ENCODE measurements at places on chromosomes 12 and 14.

- no peak for DNase-seq
Observed at GRCh38 chr14:70082394-70082793, 106.4 kb downstream of the SLC8A3 start.

DNA sequence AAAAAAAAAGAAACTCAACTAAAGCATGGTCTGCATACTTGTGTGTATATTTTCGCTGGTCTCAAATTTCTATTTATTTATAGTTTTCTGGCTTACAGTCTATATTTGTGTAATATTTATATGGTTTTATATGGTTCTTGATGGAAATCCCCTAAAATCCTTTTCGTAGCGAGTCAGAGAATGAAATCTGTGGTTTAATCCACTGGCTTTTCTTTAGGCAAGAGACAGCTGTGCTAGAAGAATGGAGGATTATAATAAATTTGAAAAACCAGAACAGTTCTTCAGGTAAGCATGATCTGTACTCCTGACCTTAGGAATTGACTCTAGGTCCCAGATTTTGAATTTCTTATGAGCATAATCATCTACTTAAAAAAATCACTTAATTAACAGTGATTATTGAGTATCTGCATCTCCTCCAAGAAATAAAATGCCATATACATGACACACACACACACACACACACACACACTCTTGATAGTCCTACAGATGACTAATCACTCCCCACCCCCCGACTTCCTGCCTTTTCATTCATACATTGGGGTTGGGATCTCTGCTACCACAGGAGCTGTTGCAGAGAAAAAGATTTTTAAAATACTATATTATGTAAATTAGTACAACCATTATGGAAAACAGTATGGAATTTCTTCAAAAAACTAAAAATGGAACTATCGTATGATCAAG lies 113.4 kb downstream of the CRADD start:
- DNase-seq: no peak

- DNase-seq: no peak
Observed at GRCh38 chr12:95718772-95719171, 71.8 kb downstream of the NTN4 start.

DNA sequence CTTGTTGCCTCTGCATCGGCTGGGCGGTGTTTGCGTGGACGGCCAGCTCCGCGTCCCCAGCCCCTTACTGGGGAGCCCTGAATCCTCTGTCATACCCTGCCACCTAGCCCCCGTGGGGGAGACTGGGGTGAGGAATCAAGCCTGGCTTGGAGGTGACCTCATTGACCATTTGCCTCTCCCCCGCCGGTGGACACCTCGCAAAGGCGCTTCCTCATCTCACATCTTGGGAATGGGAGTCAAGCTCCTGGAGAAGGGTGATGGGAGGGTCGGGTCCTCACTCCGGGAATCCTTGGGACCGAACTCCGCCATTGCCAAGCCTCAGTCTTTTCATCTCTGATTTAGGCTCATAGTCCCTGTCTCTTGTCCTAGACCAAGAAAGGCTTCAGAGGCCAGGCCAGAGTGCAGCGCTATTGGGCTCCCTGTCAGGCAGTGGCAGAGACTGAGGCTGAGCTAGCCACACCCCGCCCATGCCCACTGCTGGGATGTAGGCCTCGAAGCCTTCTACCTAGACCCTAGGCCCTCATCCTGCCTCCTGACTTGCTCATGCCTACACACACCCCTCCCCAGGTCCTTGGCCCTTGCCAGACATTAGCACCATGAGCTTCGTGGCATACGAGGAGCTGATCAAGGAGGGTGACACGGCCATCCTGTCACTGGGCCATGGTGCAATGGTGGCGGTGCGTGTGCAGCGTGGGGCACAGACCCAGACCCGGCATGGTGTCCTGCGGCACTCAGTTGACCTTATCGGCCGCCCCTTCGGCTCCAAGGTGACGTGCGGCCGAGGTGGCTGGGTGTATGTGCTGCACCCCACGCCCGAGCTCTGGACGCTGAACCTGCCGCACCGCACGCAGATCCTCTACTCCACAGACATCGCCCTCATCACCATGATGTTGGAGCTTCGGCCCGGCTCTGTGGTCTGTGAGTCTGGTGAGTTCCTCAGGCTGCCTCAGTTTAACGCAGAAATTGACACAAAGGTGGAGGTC lies 678 bp downstream of the TRMT61A start:
- DNase-seq: no peak

GRCh38 chr14:58547649-58548048 lies 90.1 kb upstream of the DACT1 start:
- DNase-seq: no peak

- DNase-seq: no peak
Observed at GRCh38 chr12:164207-164606, 49.8 kb downstream of the SLC6A12 start.

- DNase-seq: no peak
Observed at GRCh38 chr12:28265435-28266042, 75.3 kb downstream of the CCDC91 start.

DNA sequence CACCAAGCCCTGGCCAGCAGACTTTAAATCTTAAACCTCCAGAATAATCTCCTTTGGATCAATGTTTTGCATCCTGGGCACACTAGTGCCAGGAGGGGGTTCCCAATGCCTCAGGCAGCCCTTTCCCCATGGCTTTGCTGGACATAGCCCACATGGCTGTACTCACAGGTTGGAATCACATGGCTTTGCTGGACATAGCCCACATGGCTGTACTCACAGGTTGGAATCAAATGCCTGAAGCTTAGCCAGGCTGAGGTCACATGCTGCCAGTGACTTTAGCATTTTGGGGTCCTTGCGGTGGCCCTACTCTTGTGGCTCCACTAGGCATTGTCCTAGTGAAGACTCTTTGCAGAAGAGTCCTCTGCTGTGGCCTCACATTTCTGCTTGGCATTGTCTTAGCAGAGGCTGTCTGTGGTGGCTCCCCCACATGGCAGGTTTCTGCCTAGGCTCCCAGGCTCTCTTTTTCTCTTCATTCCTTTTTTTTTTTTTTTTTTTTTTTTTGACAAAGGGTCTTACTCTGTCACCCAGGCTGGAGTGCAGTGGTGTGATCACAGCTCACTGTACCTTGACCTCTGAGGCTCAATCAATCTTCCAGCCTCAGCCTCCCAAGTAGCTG lies 13.0 kb downstream of the FLVCR2 start:
- no peak for DNase-seq

- no peak for DNase-seq
Observed at GRCh38 chr14:98366429-98366828, 905.6 kb downstream of the BCL11B start.

DNA sequence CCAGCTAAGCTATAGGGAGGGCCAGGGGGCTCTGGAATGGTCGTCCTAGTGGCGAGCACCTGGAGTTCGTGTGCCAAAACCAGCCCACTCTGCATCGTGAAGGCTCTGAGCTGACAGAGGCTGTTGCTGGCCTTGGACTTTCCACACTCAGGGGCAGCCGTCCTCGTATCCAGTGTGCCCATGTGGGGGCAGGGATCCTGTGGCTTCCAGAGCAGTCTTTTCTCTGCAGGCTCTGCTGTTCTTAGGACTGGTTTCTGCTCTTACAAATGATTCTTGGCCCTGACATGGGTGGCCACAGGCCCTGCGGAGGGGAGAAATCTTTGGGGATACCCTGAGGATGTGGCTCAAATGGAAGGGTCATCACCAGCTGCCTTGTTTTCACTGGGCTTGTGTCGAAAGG lies 177.4 kb upstream of the FKBP4 start:
- DNase-seq: no peak

DNA sequence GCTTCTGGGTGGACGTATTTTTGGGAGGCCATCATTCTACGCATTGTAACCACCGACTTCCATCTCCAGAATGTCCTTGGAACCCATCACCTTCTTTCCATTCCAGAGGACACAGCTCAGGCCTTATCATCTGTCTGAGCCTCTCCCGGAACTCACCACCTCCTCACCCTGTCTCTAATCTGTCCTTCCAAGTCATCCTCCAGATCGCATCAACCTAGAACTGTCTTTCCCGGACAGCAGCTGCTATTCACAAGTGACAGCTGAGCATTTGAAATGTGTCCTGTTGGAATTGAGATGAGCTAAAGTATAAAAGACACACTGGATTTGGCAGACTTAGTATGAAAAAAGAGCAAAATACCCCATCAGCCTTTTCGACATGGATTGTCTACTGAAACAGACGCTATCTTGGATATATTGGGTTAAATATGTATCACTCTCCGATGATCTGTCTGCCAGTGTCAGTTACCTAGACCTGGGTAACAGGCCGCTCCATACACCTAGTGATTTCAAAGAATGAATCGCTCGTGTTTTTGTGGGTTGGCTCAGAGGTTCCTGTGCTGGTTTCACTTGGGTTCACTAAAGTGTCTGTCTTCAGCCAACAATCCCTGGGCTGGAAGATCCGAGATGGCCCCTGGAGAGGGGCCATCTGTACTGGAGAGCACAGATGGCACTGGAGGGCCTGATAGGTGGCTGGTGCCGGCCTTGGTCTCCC lies 104.4 kb upstream of the RFLNA start:
- DNase-seq: no peak

DNA sequence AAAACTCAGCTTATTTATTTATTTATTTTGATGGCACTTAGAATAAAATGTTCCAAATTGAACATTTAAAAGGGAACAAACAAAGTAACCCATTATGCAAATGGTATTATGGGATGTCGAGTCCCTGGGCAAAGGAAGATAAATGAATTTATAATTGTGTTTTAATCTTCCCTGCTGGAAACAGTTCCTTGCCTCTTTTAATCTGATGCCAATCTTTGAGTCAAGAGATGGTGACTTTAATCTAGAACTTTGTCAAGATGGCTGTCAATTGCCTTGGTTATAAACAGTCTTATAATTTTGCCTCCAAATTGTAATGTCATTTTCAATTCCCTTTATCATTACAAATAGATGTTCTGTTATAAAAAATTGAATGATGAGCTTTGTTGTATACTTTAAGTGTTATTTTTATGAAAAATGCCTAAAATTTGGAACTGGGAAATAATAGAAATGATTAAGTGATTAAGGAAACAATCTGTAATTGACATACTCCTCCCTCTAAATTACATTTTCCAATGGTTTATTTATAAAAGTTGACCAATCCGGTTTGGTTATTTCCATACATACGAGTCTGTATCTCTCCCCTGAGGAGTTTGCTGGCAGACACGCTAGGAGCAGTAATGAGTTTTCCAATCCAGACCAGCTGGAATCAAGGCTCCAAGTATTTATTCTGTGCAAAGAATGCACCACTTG lies 134.9 kb upstream of the FRMD6 start:
- no peak for DNase-seq

GRCh38 chr12:71552728-71553501 lies 110.7 kb downstream of the ZFC3H1 start:
- no peak for DNase-seq

GRCh38 chr14:65137648-65138307 lies 35.5 kb upstream of the MAX start:
- no peak for DNase-seq

DNA sequence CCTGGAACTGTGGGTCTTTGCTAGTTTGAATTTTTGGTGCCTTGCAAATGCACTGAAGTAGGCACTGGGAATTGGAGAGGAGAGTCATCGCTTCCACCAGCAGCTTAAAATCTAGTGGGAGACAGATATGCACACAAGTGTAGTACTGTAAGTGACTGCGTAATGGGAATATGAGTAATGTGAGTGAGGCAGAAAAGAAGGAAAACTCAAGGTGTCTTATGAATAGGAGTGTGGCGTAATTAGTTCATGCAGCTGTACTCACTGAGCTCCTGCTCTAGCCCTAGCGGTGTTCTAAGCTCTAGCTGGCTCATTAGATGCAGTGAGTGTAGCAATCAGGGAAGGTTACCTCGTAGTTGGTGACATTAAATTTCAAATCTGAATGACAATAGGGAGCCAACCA lies 2.8 kb downstream of the TCP11L2 start:
- no peak for DNase-seq

DNA sequence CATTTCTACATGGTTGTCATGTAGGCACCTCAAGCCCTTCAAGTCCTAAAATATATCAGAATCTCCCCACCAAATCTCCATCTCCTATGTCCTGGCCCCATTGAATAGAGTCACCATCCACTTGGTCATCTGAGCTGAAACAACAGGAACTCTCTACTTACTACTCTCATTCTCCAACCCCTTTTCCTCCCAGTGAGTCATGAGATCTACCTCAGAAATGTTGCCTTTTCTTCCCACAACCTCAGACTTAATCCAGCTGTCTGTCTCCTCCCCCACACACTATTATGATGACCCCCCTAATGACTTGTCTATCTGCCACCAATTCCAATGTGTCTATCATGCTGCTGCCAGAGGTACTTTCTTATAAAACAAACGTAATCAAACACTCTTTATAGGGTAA lies 72.3 kb upstream of the TMEM263 start:
- DNase-seq: no peak

GRCh38 chr12:121132601-121133481 lies at the start of gene P2RX7:
Gene P2RX7, plus strand, starts transcription at chr12:121132876. Its CDS starts 95 bp downstream, at chr12:121132971.
- peak; percentile 42 for DNase-seq

DNA sequence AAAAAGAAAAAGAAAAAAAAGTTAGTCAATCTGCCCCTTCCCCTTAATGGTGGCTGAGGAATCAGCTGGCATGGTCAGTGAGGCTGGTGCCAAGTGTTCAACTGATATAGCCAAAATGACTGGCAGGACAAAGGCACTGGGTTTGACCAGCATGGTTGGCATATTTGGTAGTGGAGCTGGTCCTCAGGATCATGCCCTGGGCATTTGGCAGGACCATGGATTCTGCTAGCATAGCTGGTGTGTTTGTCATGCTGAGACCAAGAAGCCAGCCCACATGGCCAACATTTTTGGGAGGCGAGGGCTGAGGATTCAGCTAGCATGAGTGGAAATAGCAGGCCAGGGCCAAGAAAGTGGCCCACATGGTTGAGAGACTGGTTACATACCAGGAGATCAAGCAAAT lies 136.5 kb downstream of the FBXL14 start:
- no peak for DNase-seq

DNA sequence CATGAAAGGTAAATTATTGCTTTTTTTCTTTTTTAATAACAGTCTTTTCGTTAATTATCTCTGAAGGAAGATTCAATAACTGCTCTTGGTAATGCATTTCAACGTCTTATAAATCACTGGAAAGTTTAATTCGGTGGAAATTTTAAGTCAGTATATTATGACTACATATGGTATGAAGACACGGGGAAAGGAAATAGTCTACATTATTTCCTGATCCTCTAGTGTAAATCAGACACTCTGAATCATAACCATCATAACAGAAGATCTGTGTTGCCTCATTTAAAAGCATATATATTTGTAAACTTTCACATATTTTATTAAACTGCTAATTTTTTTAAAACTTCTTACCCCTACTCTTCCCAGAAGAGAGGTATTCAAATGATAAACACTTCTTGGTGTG lies 53.7 kb downstream of the EFCAB11 start:
- no peak for DNase-seq

DNA sequence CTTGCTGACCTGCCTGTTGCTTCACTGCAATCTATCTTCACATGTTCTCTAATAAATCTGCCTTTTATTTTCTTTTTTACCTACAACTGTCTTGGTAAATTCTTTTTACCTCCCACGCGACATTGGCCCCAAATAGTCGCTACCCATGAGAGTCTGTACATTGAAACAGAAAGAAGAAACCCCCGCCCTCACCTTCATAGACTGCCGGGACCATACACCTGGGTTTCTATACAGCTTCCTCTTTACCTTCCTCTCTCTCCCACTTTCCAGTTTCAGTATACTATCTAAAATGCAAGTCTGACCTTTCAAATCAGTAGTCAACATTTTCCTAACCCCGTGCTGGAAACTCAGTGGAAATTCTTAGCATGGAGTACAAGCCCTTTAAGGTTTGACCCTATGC lies 4.8 kb downstream of the SLC8A3 start:
- no peak for DNase-seq

Measured in CD4-positive, alpha-beta memory T cell (primary cell).